ENCODE measurements at places on chromosomes 2 and 18. TPM values are rescaled to one million over a fixed set of nuclear protein-coding genes. Genes with fewer than 3 reads are reported as not detected.

- H3K4me1 ChIP-seq, result peaks cover 5% of the 10 kb centered on the region
- no peak for DNase-seq
- no peaks in the 10 kb centered on the region for H3K27me3 ChIP-seq
- H3K27ac ChIP-seq, result no peak overlapping the region
- H3K36me3 ChIP-seq, result no peaks in the 10 kb centered on the region
- no peak overlapping the region for H3K4me3 ChIP-seq
These were observed 20.0 kb upstream of the NABP1 start for GRCh38 chr2:191657977-191658376.

The REG1B gene
- polyA plus RNA-seq, result 0.24 TPM

The NT5C1B gene
- polyA plus RNA-seq, result 0.75 TPM

DNA sequence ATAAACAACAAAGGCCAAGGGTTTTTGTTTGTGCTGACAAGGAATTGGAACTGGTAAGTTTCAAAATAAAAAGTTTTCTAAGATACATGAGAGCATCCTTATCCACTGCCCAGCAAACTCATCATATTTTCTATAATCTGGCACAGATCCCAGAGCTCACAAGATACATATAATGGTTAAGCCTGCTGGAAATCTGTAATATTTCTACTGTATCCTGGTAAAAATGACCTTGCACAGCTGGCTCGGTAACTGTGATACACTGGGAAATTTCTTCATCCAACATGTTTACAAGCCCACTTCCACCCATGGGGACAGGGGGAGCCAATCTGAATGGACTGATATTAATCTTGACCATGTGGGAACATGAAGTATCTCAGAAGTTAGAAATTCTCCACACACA lies 425.4 kb upstream of the MMADHC start:
- no peaks in the 10 kb centered on the region for H3K36me3 ChIP-seq
- no peak overlapping the region for H3K4me3 ChIP-seq
- no peak overlapping the region for H3K27ac ChIP-seq
- no peak for DNase-seq

The PDE1A gene
- polyA plus RNA-seq, result 16.1 TPM

- DNase-seq, result no peak
- no peak overlapping the region for H3K4me3 ChIP-seq
- H3K27me3 ChIP-seq, result no peaks in the 10 kb centered on the region
- peaks cover 21% of the 10 kb centered on the region for H3K36me3 ChIP-seq
These were observed 201.8 kb downstream of the GBX2 start for GRCh38 chr2:235966396-235966795.

DNA sequence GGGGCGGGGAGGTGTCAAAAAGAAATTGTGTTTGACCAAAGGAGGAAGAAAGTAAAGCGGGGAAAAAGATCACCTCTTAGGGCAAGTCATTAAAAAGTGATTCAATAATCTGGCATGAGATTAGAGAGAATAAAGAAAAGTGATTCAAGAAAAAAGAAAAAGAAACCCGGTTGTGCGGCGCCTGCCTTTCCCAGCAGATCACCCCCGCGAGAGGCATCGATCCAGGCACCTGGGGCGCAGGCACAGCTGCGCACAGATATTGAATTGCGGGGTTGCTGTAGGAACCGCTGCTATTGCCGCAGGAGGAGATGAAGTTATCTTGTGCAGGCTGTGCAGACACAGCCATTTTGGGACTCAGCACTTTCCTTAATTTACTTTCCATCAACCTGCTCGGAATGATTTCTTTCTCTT lies 71.2 kb downstream of the PLB1 start:
- H3K27me3 ChIP-seq, result no peaks in the 10 kb centered on the region
- peak overlapping the region; percentile 67 for H3K4me3 ChIP-seq
- peak overlapping the region; percentile 40 for H3K27ac ChIP-seq
- no peaks in the 10 kb centered on the region for H3K4me1 ChIP-seq
- H3K36me3 ChIP-seq, result peaks cover 4% of the 10 kb centered on the region
- no peak for DNase-seq

DNA sequence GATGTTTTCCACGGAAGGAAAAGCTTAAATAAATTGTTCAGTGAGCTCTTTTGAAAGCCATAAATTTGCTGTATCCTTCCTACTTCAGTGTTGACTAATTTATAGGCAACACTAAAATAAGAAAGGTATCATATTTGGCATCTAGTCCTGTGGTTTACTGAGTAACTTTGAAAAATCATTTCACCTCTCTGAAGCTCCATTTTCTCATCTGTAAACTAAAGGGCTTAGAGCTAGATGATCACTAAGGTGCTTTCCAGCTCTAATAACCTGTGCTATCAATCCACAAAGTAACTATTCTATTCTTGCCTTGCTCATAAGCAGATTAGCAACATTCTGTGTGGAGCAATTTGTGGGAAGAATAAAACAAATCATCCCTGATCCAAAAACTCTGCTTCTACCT lies 3.6 kb upstream of the MYOM1 start:
- H3K36me3 ChIP-seq, result no peaks in the 10 kb centered on the region
- peaks cover 26% of the 10 kb centered on the region for H3K4me1 ChIP-seq
- no peak for DNase-seq
- H3K27me3 ChIP-seq, result no peaks in the 10 kb centered on the region
- H3K27ac ChIP-seq, result no peak overlapping the region
- no peak overlapping the region for H3K4me3 ChIP-seq

The KCNF1 gene
- 1.3 TPM for polyA plus RNA-seq

The CXCR2 gene
- 0.12 TPM for polyA plus RNA-seq

DNA sequence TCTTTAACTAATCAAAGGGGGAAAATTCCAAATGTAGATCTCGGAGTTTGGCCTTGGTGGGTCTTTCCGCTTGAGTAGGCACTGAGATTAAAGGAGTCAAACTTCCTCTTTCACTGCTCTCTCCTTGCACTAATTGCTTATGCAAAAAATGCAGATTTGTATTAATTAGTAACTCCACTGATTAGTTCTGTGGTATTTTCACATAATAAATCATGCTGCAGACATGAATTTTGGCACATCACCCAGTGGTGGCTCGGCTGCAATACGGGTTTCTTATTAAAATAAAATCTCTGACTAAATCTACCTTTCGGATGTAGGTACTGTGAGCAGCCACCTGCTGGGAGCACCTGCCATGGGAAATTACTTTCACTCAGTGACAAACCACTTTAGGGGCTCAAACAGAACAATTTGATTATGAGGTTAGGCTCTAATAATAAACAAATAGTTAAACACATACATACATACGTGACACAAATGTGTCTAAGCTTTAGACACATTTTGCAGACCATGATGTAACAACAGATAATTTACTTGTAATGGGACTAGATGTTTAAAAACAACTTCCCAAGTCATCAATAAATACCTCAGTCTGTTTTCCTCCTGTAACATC lies 6.4 kb upstream of the NEUROD1 start:
- H3K4me3 ChIP-seq, result no peak overlapping the region
- no peak overlapping the region for H3K27ac ChIP-seq
- DNase-seq, result no peak
- H3K27me3 ChIP-seq, result peaks cover 57% of the 10 kb centered on the region
- no peaks in the 10 kb centered on the region for H3K36me3 ChIP-seq

The SERPINB3 gene
- not detected for polyA plus RNA-seq

Measured in large intestine (tissue), 12 donors.